ENCODE measurements at places on chromosomes 7 and 10.

DNA sequence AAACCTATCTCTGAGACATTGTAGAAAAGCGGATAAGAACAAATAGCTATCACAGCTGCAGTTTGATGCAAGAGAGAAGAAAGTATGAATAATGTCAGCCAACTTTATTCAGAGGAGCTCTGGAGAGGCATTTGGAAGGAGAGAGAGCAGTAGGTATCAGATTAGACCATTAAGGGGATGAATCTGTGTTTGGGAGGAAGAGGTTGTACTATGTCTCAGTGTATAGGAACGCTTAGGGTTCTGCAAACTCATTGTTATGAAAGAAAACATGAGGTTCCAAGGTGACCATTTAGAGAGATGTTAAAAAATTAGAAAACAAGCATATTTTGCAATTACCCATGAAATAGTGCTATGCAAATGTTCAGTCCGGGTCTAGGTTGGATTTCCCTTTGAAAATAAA lies 207.5 kb upstream of the GNAI1 start:
- no peak for DNase-seq

DNA sequence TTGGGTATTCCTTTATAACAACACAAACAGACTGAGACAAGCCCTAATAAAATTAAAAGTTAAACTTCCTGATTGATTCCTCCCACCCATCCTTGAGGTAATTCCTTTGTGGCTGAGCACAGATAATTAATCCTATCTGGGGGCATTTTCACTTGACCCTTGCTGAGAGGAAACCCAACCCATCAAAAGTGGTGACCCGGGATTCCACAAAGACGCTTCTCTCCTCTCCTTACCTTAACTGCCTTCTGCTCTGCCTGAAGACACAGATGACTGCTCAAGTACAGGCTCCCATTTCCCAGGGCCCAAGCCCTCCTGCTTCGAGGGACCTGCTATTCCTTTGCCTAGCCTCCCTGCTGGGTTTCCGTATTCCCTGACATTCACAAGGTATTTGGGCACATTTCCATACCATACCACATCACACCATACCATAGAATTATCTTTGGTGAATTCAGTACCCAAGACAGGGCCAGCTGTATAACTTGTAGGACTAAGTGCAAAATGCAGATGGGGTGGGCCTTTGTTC lies 9.8 kb upstream of the MAPK8 start:
- DNase-seq = no peak

DNA sequence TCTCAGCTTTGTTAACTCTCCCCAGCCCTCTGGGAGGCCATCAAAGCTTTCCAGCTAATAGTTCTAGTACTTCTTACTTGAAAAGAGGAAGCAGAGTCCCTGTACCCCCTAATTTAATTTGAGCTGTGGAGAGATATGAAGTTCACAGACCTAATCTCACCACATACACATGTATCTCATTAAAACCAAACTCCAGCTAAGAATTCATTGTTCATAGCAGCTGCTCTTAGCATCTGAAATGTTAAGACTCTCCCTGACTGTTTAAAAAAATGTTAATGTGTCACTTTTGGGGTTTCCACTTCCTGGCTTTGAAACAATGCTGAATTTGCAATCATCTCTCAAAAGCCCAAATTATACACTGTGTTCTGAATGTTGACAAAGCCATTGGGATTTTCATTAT lies 16.2 kb upstream of the MRC1 start:
- DNase-seq = no peak

DNA sequence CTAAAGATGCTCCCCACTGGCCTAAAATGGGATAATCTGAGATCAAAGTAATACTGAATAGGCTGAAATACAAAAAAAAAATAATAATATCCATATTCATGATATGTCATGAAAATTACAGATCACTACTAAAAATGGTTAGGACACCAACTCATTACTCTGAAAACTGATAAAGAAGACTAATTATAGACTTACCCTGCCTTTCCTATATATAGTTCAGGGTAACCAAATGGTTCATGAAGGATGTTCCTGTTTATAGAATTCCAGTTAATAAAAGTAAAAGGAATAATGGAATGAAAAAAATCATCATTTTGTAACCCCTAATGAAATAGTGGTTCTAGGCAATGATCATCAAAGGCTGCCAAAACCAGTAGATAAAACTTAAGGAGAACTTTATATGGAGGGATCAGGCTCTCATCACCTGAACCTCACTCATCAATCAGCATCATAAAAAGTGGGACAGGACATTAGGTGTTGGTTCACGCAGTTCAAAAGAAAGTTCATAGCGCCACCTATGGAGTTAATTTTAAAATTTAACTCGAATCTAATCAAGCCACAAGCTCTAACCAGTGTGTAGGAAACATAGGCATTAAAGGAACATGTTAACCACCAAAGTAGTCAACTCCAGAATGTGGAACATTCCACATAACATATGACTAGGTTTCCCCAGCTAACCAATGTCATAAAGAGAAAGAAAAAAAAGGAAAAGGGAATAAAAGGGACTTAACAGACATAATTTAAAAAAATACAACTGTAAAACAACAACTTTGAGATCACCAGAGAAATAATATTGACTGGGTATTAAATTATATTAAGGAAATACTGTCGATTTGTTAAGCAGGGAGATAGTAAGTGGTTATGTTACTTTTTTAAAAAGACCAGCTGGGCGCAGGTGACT lies 35.7 kb downstream of the P4HA1 start:
- no peak for DNase-seq

- DNase-seq = no peak
Observed at GRCh38 chr7:132171130-132171576, 405.1 kb downstream of the PLXNA4 start.

DNA sequence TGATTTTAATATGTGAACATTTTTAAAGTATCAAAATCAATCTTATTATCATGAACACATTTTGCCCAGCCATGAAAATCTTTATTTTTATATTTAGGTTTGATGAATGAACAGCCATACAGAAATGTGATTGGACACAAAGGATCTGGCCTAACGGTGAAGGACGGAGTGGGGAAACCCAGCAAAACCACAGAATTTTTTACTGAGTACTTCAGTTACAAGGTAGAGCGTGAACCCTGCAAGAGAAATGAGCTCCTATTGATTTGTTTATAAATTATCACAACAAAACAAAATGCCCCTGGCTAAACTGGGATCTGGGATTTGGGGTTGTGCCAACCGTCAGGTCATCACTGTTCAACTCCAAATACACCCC lies 118.8 kb downstream of the JAZF1 start:
- DNase-seq = no peak

DNA sequence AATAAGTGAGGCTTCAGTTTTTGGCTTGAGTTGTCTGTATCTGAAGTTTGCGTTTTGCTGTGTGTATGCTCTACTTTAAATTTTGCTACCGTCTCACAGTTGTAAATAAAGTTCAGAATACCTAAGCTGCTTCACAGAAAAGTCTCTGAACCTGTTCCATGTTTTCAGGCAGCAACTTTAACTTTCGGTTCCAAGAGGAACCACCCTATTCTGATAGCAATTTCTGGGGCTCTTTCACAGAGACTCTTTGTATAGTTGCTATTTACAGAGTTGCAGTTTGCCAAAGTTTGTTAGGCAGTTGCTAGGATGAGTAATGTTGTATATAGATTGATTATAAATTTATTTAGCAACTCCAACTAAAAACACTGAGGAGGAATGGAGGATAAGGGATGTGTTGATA lies 5.7 kb downstream of the FAM221A start:
- no peak for DNase-seq

DNA sequence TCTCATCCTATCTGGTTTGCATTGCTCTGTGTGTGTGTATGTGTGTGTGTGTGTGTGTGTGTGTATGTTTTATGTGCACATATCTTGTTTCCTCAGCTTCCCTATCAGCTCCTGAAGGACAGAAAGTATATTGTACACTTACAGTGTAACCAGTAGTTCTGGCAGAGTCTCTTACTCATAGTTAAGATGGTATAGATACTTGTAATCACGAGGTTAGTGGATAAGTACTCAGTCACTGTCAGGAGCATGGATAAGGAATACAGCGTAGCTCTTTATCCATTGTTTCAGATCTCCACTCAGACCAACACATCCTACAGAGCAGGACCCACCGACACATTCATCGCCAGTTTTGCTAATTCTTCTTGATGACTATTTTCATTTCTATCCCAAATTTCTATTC lies 275.0 kb downstream of the TSPAN12 start:
- DNase-seq = no peak

DNA sequence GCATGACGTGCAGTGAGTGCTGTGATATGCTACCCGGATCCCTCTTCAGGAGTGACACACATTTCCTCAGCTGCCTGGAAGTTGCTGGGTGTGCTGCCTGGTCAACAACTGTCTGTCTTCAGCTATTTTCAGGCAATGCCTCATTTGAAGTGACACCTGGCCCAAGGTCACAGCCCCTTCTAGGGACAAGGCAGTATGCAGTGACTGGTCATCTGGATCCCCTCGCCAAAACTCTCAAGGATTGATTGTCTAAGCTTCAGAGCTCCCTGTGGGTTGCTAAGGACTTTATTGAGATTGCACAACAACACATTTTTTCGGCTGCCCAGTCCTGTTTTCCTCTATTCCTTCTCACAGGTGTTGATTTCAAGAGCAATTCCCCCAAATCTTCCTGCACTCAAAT lies 108.8 kb downstream of the GNAI1 start:
- no peak for DNase-seq

GRCh38 chr7:113013761-113014449 lies 72.7 kb downstream of the GPR85 start:
- no peak for DNase-seq

- no peak for DNase-seq
Observed at GRCh38 chr10:3909339-3909738, 124.3 kb upstream of the KLF6 start.

- DNase-seq = no peak
Observed at GRCh38 chr7:101303102-101303701, 18.4 kb downstream of the IFT22 start.

- DNase-seq = no peak
Observed at GRCh38 chr7:100171087-100171681, 2.8 kb upstream of the GAL3ST4 start.

- DNase-seq = peak; percentile 92
Observed at GRCh38 chr10:79270466-79271246, 76.6 kb upstream of the PPIF start.

DNA sequence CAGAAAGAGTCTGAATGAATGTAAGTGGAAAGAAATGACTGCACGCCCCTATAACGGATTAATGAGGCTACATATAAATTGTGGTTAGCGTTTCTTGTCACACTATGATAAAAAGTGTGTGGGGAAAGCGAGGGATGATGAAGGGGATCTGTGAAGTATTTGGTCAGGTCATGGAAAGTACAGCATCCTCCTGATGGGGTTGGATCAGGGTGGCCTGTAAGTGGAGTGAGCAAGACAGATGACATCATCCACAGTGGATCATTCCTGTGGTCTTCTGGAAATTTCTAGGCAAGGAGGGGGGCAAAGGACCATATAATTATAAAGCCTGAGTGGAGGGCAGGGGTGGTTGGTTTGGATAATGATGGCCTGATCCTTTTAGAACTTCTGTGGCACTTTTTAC lies 606.0 kb downstream of the INHBA start:
- no peak for DNase-seq

- DNase-seq = no peak
Observed at GRCh38 chr10:70595566-70596016, 7.0 kb downstream of the PRF1 start.

GRCh38 chr7:123210986-123211385 lies 11.2 kb upstream of the SLC13A1 start:
- DNase-seq = no peak

GRCh38 chr7:47231032-47231431 lies 350.9 kb downstream of the TNS3 start:
- no peak for DNase-seq

- no peak for DNase-seq
Observed at GRCh38 chr7:82443547-82444219, at the start of gene CACNA2D1. TSS of gene CACNA2D1 (minus strand) at chr7:82443777.

DNA sequence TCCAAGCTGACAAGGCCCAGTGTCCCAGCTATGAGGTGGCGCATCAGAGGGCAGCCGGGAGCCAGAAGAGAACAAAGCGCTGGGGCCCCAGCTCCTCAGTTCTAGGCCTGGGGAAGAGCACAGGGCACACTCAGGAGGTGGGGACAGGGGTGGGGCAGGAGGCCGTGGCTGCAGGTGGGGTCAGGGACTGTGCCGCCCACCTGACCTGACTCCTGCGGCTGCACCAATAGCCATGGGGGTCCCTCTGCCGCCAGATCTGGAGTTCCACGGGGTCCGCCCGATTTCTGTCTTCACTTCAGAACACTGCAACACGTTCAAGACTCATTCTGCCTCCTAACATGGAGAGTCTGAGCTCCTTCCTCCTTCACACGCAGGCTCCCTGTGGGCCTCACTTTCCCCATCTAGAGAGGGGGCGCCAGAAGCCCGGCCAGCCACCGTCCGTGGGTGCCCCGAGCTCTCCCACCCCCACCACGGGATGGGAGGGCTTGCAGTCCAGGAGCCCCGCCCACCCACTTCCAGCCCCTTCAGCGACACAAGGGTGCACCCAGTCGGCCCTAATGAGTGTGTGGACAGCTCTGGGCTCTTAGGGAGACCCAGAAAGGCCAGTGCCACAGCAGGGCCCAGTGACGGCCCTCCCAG lies 278.3 kb downstream of the MAD1L1 start:
- DNase-seq = no peak

DNA sequence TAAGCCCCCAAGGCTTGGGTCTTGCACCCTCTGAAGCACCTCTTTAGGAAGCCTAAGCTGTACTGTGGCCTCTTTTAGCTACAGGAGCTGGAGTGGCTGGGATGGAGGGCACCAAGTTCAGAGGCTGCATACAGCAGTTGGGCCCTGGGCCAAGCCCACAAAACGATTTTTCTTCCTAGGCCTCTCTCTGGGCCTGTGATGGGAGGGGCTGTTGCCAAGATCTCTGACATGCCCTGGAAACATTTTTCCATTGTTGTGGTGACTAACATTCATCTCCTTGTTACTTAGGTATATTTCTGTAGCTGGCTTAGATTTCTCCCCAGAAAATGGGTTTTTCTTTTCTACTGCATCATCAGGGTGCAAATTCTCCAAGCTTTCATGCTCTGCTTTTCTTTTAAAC lies 375.7 kb upstream of the NPSR1 start:
- DNase-seq = no peak

GRCh38 chr10:28445516-28445915 lies 87.4 kb upstream of the WAC start:
- no peak for DNase-seq

- no peak for DNase-seq
Observed at GRCh38 chr7:150959739-150960734, 18.1 kb downstream of the KCNH2 start.

- no peak for DNase-seq
Observed at GRCh38 chr10:49608166-49609005, 1.7 kb upstream of the SLC18A3 start.
